ENCODE measurements at places on chromosomes 7 and 10.

DNA sequence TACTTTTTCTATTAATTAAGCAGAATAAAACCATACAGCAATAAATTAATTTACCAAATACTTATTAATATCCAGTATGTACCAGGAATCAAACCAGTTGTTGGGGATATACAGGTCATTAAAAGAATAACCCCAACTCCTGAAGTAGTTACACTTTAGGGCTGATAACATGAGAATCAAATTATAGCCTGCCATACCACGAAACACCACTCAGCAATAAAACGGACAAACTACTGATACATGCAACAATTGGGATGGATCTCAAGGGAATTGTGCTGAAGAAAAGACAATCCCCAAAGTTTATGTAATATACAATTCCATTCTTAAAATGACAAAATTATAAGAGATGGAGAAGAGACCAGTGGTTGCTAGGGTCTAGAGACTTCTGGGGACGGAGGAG lies 22.7 kb downstream of the MCMBP start:
- no peak for DNase-seq

DNA sequence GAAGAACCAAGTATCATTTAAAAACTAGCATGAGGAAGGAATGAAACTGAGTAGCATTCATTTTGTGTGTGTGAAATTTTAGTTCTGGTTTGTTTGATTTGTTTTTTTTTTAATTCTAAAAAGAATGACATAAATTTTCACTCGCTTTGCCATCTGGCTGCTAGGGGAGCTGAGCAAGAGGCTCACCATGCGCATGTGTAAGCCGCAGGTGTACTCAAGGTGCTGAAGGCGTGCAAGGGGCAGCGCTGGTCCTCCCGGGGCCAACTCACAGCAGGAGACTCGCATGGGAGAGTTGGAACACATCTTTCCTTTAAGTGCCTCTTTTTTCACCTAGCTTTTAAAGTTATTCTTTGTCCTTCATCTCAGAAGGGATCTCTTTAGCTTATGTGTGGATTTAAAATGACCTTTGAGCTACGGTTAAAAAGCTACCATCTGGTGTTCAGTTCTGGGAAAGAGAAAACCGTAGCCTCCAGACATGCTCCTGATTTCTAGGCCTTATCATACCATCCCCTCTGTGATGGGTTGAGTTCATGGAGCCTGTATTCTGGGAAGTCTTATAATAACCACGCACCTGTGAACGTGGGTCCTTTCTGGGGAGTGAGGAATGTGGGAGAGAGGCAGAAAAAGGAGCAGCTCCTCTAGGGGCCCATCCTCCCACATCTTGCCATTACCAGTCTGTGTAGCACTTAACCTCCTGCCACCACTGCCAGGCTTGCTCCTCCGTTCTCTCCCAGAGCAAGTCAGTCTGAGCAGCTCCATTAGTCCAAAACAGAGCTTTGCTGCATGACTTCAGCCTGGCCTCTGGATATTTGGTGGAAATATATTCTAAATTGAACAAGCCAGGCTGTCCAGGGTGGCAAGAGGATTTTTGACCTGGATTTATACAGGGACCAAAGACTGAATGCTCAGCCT lies 61.9 kb downstream of the KLHDC10 start:
- no peak for DNase-seq

- DNase-seq, result no peak
These were observed 6.2 kb upstream of the PIK3CG start for GRCh38 chr7:106858618-106859532.

DNA sequence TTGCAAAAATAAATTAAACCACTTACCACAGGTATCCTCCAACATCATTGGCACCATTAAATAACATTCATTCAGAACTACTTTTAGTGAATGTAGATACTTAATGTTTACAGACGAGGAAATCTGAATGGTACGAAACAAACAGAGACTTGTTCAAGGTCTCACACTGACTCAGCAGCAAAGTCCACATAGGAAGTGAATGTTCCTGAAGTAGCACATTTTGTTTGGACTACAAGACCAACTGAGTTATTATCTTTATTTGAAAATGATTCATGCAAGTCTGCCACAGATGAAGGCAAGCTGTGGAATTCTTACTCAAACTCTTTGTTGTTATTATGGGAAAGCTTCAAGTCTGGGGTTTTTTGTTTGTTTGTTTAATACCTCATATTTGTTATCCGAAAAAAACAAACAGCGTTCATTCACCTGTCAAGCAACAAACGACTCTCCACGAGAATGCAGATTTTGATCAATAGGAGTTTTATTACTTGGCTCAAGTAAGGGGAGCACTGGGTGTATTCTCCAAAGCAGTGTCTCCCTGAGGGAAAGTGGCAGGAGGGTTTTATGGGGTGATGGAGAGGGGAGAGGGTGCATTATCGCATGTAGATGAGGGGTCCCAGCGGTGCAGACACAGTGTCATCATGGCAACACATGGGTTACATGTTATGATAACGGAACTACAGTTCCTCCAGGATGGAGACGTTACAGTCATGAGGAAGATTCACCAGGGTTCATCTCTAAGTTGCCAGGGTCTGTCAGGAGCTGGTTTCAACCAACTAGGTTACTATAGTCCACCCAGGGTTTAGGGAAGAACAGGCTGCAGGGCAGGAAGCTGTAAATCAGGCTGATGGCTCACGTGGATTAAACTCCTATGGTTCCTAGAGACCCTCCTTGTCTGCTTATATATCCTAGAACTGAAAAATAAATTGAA lies 147.7 kb upstream of the AKR1E2 start:
- no peak for DNase-seq

GRCh38 chr10:114306116-114306973 lies 67.3 kb downstream of the VWA2 start:
- DNase-seq, result no peak

All from NCI-H748 treated with DMSO at 0.1 percent for 48 hours (cell line).